Activated naive CD4-positive, alpha-beta T cell treated with Interleukin-2 at 50 U/mL for 16 hours (primary cell): ENCODE measurements at places on chromosomes 7 and 10.

DNA sequence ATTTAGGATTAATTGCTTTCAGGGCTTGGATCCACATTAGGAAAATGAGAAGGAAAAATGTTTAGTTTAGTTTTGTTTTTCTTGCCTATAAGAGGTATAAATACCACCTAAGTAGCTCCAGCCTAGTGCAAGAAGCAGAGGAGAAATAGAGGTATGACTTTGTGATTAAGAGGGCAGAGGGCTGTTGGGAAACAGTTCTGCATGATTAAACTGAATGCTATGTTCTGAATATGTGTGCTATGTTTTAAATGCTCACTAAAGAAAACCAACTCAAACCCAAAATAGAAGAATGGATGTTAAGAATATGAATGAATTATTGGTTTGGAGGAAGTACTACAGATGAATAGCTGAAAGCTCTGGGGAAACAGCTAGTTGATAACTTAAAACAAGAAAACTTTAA lies 7.6 kb downstream of the CALCR start:
- DNase-seq = no peak

DNA sequence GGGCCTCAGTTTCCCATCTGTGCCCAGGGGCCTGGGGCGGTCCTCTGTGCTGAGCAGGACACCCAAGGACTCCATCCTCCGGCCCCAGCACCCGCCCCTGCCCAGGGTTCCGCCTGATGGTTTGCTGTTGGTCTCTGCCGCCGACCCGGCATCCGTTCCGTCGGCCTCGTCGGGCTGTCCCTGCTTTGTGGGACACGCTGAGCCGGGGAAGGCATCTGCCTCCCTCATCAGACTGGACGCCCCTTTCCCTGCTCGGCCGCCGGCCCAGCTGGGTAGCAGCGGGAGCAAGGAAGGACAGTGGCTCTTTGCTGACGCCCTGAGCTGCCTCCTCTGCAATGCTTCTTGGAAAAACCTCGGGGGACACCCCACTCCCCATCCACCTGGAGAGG lies 39.5 kb downstream of the FAM20C start:
- DNase-seq = no peak

- DNase-seq = no peak
Measured at GRCh38 chr10:86846088-86846487, 89.7 kb downstream of the BMPR1A start.

DNA sequence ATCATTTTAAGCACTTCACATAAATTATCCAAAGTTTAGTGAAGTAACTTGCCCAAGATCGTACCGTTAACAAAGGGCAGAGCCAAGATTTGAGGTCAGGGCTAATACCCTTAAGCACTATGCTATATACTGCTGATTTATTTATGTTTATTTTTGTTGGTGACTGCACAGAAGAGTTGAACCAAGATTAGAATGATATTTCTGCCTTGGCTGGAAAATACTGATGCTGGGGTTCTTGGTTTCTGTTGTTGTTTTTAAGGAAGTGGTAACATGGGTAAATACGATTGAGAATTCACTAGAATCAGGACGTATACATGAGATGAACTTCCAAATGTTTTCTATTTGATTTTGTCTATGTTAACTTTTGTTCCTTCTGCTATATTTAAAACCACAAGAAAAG lies 9.3 kb downstream of the ADD3 start:
- no peak for DNase-seq

DNA sequence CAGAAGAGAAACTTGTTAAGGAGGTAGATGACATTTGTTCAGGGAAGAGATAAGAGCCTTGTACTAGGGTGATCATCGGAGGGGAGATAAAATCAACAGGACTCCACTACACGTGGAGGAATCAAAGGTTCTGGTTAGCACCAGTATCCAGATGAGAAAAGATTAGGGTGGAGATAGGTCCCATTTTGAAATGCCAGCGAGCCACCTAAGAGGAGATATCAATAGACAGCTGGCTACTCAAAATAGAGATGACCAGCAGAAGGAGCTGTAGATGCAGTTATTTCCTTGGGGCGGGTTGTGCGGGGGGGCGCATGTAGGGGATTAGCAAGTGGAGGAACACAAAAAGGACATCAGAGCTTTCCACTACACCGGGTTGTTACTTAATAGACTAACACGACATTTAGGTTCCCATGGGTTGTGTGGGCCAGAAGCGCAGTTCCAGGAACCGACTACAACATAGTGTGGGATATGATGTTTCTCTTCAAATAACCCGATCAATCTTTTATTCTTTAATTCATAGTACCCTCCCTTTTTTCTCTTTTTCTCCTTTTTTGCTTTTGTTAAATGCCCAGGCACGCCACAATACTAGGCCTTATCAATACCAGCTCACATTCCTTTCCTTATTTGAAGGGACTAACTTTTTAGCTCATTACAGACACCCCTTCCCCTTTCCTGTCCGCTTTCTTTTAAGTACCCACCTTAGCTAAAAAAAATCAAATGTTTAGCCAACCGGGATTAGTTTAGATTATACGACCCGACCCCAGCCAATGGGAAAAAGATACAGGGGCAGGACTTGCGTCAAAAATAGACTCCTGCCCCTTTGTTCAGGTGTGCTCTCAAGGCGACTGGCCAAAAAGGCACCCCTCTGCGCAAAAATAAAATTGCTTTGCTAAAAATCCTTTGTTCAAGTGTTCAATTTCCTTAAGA lies 2.0 kb upstream of the KIF11 start:
- DNase-seq = no peak
